Lung (tissue), 17 donors: ENCODE measurements at places on chromosomes 4 and X. TPM values are rescaled to one million over a fixed set of nuclear protein-coding genes. Genes with fewer than 3 reads are reported as not detected.

Gene LAP3
- total RNA-seq, result 98.8 TPM

Gene EVC2
- total RNA-seq, result 11.9 TPM

Gene OTC
- total RNA-seq, result 1.2 TPM

Gene ALB
- total RNA-seq, result 32.8 TPM

Gene SRD5A3
- 31.5 TPM for total RNA-seq

Gene DTHD1
- 15.5 TPM for total RNA-seq

Gene CT45A10
- total RNA-seq, result not detected

Gene SLC49A3
- total RNA-seq, result 8.2 TPM

Gene RNF128
- total RNA-seq, result 13.3 TPM

Gene DACH2
- not detected for total RNA-seq

Gene AMER1
- 4.0 TPM for total RNA-seq

Gene IL1RAPL2
- 2.0 TPM for total RNA-seq

Gene NKX3-2
- not detected for total RNA-seq

Gene ADGRG2
- total RNA-seq, result 10.5 TPM
